ENCODE measurements at places on chromosomes 5 and 9.

- no peak for DNase-seq
Measured at GRCh38 chr5:125719681-125720347, 703.4 kb upstream of the GRAMD2B start.

GRCh38 chr5:16934677-16935153 is 1.4 kb downstream of the MYO10 start:
- no peak for DNase-seq

- peak; percentile 59 for DNase-seq
Measured at GRCh38 chr5:132883261-132883834, 9.9 kb downstream of the LEAP2 start.

- no peak for DNase-seq
Measured at GRCh38 chr5:178421699-178422399, 168.3 kb downstream of the COL23A1 start.

GRCh38 chr5:97923496-97923895 is 740.4 kb upstream of the RIOK2 start:
- no peak for DNase-seq

DNA sequence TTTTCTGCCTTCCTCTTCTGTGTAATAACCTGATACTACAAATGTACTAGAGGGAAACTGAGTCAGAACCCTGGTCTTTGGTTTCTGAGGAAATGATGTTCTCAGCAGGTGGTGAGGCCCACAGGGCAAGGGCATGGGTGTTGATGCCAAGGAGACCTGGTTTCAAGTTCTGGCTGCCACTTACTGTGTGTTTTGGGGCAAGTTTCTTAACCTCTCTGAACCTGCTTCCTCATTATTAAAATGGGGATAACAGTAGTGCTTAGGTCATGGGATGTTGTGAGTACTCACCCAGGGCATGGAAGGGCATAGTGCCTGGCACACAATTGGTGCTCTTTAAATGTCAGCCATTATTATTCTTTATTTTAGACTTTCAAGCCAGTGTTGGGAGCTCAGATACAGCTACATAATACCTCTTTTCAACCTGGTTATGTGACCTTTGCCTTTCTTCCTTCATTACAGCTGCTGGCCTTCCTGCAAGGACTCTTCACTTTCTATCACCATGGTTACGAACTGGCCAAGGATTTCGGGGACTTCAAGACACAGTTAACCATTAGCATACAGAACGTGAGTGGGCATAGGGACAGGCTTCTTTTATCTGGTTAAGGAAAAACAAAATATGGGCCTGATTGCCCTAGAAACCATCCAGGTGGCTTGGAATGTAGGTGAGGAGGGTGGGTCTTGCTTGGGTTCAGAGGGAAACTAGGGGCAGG is 131.5 kb downstream of the ARHGAP26 start:
- DNase-seq, result no peak

- peak; percentile 23 for DNase-seq
Measured at GRCh38 chr5:175534070-175534932, 55.9 kb downstream of the SFXN1 start.

DNA sequence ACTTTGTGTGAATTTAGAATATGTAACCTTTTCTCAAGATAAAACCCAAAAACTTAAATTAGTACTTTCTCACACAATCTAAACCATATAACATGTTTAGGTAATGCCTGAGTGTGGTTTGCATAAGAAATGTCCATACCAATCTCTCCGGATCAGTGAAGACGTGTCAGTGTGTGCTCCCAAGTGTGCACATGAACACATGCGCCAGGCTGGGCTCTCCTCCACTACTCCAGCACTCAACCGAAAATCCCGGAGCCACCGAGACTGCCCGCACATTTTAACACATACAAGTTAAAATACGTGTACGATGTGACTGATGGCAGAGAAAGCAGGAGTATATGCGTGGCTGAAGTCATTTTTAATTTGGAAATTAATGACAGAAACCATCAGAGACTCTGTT is 658.4 kb downstream of the EFNA5 start:
- no peak for DNase-seq

GRCh38 chr9:137077758-137078693 is 709 bp downstream of the UAP1L1 start:
- DNase-seq, result no peak

All from hematopoietic multipotent progenitor cell treated with erythropoietin and hydrocortisone succinate and interleukin-3 and kit ligand, for 17 days (in vitro differentiated cells).